Erythroblast (primary cell): ENCODE measurements at places on chromosomes 13 and 19.

GRCh38 chr19:58217069-58217481 lies 11.6 kb upstream of the ZNF544 start:
- DNase-seq = no peak

- DNase-seq = no peak
These were observed 9.2 kb upstream of the CEACAM18 start for GRCh38 chr19:51469162-51469561.

DNA sequence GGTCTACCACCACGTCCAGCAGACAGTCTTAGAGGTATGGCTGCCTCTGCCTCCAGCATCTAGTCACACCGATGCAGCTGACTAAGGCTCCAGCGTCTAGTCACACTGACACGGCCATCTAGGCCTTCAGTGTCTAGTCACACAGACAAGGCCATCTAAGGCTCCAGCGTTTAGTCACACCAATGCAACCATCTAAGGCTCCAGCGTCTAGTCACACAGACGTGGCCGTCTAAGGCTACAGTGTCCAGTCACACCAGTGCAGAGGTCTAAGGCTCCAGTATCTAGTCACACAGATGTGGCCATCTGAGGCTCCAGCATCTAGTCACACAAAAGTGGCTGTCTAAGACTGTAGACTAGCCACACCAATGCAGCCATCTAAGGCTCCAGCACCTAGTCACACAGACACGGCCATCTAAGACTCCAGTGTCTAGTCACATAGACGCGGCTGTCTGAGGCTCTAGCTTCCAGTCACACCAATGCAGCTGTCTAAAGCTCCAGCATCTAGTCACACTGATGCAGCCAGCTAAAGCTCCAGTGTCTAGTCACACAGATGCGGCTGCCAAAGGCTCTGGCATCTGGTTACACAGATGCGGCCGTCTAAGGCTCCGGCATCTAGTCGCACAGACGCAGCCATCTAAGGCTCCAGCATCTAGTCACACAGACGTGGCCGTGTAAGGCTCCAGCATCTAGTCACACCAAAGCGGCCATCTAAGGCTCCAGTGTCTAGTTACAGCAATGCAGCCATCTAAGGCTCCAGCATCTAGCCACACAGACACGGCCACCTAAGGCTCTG lies 55.1 kb downstream of the KLF2 start:
- no peak for DNase-seq

DNA sequence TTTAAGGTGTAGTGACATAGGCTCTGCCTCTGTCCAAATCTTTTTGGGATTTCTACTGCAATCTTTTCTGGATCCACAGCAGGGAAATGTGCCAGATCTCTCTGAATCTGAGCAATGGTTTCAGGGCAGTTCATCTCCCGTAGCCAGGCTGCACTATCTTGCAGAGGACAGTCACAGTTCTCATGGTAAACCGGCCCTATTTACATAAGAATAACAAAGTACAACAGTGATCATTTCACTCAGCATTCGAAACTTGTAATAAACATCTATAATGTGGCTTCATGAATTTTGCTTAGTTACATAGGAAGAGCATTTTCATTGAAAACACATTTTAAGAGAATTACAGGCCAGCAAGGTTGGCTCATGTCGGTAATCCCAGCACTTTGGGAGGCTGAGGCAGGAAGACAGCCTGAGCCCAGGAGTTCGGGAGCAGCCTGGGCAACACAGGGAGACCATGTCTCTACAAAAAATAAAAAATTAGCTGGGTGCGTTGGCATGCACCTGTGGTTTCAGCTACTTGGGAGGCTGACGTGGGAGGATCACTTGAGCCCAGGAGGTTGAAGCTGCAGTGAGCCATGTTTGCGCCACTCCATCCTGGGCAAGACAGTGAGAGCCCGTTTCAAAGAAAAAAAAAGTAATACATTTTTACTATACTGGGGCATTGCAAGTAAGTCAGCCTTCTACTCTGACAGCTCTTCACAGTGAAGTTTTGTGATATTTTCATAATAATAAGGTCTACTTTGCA lies 5.0 kb downstream of the POGLUT2 start:
- DNase-seq = no peak

DNA sequence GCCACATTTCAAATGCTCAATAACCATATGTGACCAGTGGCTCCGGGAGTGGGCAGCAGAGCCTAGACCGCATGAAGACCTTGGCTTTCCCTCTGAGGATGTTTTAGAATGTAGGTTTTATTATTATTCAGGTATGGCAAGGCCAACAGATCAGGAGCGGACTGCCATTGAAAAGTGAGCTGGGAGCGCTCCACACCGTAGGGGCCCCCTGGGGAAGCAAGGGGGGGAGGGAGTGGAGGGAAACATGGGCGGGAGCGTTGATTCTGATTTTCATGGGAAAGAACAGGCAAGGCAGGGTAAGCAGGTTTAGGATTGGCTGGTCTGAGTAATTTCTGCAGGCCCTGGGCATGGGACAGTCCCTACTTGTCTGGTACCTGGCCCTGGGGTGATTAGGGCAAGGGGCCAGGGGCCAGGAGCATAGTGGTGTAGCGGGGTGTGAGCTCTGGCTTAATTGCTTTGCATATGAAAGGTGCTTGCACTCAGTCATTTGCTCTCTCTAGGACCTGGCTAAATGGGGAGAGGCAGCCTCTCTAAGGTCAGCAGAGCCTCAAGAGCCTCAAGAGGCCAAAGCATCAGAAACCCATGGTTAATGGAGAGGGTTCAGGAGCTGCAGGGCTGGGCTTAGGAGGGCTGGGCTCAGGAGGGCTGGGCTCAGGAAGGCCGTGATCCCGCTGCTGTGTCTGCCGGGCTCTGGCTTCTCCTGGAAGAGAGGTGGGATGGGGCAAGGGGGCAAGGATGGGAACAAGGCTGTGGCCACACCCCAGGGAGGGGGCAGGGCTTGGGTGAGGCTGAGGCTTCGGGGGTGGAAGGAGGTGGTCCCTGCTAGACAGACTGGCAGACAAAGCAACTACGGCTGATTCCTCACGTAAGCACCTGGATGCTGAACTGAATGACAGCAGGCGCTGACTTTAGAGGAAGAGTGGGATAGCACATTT lies 82.0 kb upstream of the WASF3 start:
- DNase-seq = no peak

DNA sequence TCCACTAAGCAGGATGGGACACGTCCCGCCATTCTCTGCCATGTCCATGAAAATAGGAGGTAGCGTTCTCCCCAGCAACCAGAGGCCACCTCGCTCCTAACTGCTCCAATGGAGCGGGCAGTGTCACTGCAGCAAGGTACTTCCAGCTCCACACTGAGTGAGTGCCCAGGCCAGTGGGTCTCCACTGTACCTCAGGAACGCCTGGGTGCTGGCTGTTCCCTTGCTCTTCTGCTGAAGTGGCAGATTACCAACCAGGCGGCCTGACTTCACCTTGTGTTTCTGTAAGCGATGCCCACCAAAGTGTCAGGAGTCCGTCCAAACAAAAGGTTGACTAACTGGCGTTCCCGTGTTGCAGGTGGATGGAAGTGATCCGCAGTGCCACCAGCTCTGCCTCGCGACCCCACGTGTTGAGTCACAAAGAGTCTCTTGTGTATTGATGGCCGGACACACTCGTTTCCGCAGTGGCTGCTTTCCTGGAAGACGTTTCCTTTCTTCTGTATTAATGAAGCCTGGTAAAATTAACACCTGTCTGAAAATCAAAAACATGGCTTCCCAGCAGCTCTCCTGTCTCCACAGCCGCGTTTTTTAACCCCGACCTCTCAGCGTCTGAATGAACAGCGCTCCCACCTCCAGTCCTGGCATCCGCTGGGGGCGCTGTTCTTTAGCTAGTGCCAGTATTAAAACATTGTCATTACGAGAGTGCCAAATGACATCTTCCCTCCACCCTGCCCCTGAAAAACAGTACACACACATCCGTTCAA lies 128.8 kb downstream of the STK24 start:
- peak; percentile 42 for DNase-seq

DNA sequence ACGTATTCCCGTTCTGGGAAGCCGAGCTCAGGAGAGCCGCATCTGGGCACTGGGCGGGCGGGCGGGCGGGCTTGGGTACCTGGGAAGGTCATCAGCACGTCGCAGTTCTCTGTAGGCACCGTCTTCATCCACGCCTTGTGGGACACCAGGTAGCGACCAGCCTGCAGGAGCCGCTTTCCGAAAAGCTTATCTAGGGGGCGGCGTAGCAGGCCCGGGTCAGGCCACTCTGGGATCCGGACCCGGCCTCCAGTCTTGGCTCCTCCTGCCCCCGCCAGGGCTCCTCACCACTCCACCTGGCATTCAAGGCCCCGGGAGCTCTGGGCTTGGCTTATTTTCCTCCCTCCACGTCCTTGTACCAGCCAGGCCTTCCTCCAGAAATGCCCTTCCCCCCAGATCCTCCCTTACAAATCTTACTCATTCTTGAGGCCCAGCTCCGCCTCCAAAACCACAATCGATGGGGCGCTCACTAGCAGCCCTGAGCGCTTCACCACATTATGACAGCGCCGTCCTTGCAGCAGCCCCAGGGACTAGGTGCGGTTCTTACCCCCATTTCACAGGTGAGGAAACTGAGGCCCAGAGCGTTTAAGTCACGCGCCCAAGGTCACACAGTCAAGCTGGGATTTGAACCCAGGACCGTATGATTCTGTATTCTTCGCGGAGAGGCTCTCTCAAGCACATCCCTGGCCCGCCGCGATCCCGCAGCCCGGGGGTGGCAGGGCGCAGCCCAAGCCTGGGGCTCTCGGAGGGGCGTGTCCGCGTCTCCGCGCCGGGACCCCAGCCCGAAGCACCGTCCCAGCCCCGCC lies 843 bp downstream of the ANO8 start:
- peak; percentile 72 for DNase-seq

DNA sequence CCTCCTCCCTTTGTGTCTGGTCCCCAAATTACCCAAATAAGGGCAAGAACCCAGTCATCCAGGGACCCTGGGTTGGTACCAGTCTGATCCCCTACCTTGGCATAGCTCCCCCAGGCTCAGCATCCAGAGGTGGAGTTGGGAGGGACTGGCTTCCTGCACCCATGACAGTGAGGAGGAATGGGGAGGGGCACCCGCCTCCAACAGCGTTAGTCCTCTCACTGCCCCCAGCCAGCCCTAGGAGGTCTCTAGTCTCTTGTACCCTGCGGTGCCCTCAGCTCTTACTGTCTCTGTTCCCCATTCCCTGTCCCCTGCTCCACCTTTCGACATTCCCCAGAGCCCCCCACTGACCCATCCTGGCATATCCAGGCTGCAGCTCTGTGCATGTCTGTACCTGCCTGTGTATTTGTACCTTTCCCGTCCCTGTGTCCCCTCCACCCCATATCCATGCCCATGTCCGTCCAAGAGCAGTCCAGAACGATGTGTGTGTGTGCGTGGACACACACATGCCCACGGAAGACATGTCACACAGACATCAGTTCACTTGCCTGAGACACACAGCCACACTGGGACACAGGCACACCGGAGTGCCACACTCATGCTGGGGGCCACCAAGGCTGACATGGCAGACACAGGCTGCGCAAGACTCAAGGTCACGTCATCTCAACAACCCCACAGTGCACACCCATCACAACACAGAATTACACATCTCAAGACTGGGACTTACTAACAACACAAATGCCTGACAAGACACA lies 17.8 kb downstream of the ERFL start:
- no peak for DNase-seq

DNA sequence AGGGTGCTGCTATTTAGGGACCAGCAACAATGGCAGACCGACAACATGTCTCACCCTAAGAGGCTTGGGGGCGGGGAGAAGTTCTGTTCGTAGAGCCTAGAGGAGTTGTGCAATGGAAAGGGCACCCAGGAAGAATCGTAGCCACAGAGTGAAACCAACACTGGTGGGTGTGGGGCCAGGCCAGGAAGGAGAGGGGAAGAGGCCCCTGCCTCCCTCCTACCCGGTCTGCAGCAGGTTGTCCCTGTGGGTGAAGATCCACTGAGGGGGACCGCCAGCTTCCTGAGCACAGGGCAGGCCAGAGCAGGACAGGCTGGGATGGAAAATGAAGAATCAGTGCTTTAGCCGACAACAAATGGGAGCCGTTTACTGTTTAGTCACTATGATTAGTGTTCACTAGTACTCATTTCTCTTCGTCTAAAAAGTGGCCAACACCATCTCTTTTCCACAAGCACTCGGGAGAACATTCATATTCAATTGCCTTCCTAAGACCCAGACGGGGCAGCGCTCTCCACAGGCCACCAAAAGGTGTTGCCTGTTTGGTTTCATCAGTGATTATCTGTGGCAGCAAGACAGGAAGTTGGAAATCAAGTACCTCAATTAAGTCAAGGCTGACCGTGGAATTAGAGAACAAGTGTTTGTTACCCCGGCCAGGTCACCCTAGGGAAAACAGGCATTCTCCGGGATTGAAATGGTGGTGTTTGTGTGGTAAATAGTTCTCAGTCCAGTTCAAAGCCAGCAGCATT lies 1.1 kb upstream of the ATP11A start:
- peak; percentile 61 for DNase-seq

DNA sequence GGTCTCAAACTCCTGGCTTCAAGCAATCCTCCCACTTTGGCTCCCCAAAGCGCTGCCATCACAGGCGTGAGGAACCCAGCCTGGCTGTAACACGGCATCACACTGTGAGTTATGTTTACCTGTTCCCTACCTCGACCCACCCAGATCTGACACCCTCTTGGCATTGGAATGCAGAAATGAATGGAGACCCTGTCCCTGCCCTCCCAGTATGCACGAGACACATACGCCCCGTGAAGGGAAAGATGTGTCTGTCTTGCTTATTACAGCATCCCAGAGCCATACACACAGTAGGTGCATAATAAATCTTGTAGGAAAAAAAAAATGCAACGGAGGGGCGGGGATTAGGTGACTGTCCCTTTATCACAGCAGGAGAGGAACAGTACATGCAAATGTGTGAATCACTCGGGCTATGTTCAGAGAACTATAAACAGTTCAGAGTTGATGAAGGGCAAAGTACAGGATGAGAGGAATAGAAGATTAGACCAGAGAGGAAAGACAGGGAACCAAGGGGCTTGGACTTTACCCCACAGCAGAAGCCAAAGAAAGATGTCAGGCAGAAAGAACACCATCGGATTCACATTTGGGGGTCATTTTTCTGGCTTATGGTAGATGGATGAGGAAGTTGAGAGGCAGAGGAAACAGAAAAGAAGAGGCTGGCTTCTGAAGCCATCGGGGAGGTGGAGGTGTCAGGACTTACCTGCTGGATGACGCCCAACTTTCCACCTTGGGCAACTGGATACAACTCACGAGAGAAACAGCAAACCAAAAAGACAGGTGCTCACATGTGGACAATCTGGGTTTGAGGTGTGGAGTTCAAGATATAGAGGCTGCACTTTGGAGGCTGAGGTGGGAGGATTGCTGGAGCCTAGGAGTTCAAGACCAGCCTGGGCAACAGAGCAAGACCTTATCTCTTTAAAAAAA lies 94.3 kb downstream of the INSR start:
- no peak for DNase-seq
